ENCODE measurements at places on chromosomes 2 and 18. TPM values are rescaled to one million over a fixed set of nuclear protein-coding genes. Genes with fewer than 3 reads are reported as not detected.
A peak's percentile ranks its signal among the peaks of the same experiment; 100 is the strongest.

TFCP2L1 gene
- total RNA-seq: 2.0 TPM

CABLES1 gene
- 6.9 TPM for total RNA-seq

DNA sequence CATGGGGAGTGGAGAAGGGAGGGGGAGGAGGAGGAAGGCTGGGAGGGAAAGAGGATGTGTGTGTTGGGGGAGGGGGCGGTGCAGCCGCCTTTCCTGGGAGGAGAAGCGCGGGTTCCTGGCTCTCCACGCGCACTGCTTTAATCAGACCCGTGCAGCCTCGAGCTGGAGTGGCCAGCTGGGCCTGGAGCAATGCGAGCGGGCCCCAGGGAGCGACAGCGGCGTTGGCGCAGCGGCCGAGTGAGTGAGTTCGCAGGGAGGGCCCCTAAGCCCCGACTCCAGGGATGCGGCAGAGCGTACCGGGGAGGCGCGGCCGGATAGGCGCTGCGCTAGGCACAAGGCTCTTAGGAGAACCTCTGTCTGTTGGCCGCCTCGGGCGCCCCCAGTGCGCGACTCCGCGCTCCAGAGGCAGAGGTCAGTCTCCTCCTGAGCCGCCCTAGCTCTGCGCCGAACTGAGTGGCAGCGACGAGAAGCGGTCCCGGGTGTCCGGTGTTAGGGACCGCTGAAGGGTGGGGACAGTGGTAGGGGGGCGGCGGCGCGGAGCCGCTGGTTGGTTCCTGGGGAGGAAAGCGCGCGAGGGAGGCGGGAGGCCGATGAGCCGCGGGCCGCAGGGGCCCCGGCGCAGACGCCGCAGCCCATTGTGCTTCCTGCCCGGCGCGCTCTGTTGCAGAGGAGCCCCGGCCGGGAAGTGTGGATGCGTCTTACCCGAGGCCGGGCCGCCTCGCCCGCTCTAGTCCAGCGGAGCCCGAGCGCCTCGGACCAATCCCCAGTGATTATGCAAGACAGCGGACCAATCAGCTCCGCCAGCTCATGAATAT, 455 bp upstream of the DLX1 start:
- H3K4me3 ChIP-seq: no peak overlapping the region
- no peaks in the 10 kb centered on the region for H3K36me3 ChIP-seq
- H3K27ac ChIP-seq: no peak overlapping the region
- peaks cover 96% of the 10 kb centered on the region for H3K27me3 ChIP-seq
- peak; percentile 69 for DNase-seq
- peaks cover 33% of the 10 kb centered on the region for H3K4me1 ChIP-seq

GRCh38 chr2:105411720-105412407, 13.0 kb upstream of the FHL2 start:
- no peaks in the 10 kb centered on the region for H3K36me3 ChIP-seq
- DNase-seq: no peak
- no peak overlapping the region for H3K27ac ChIP-seq
- H3K4me3 ChIP-seq: no peak overlapping the region
- peaks cover 6% of the 10 kb centered on the region for H3K4me1 ChIP-seq
- H3K27me3 ChIP-seq: no peaks in the 10 kb centered on the region

DNA sequence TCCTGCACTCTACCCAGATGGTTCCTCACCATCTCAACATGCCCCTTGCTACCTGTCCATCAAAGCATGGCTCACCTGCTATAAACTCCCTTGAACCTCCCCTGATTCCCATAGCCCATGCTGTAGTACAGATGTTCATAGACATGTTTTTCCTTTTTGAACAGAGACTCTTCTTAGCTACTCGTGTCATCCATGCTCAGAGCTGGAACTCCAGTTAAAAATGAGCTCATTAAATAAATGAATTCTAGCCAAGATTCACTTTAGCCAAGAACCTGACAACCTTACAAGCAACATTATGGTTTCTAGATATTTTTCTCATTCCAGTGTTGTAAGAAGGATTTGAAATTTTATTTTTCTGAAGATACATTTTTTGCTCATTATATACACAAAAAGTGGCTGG, 65.0 kb downstream of the SCG2 start:
- no peak overlapping the region for H3K27ac ChIP-seq
- H3K4me1 ChIP-seq: peaks cover 7% of the 10 kb centered on the region
- H3K36me3 ChIP-seq: no peaks in the 10 kb centered on the region
- no peak overlapping the region for H3K4me3 ChIP-seq

GRCh38 chr2:58925676-58926081, 684.6 kb upstream of the FANCL start:
- no peaks in the 10 kb centered on the region for H3K36me3 ChIP-seq
- DNase-seq: no peak
- H3K4me3 ChIP-seq: no peak overlapping the region

- H3K4me1 ChIP-seq: no peaks in the 10 kb centered on the region
- H3K36me3 ChIP-seq: no peaks in the 10 kb centered on the region
These were observed 100.2 kb upstream of the SULT1C3 start for GRCh38 chr2:108139521-108139920.

PLCD4 gene
- 0.78 TPM for total RNA-seq

ATOH8 gene
- 4.7 TPM for total RNA-seq

GRCh38 chr18:43175257-43175656, 59.8 kb upstream of the RIT2 start:
- no peaks in the 10 kb centered on the region for H3K36me3 ChIP-seq
- no peak for DNase-seq
- H3K27me3 ChIP-seq: no peaks in the 10 kb centered on the region
- H3K4me3 ChIP-seq: no peak overlapping the region
